Astrocyte of the cerebellum (primary cell): ENCODE measurements at places on chromosomes 4 and X.

- no peak for DNase-seq
Measured at GRCh38 chr4:3192827-3193226, 56.1 kb upstream of the MSANTD1 start.

- no peak for DNase-seq
Measured at GRCh38 chr4:177229331-177229730, 80.3 kb upstream of the NEIL3 start.

DNA sequence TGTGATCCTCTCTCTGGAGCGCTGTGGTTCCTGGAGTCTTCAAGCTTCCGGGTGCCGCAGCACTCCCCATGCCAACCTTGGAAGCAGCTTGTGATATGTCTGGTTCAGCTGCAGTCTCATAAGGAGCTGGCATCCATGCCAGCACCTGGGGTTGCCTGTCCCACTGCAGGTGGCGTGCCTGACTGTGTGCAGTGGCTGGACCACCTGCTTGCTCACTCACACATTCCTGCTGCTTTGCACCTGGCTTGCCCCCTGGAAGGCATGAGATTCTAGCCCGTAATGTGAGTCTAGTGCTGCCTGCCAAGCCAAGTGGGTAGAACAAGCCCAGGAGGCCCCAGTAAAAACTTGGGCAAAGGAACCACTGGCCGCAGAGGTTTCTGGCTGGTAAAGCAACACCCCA lies 687.2 kb upstream of the AADAT start:
- no peak for DNase-seq

- DNase-seq: no peak
Measured at GRCh38 chr4:2673157-2673556, 83.0 kb downstream of the TNIP2 start.

DNA sequence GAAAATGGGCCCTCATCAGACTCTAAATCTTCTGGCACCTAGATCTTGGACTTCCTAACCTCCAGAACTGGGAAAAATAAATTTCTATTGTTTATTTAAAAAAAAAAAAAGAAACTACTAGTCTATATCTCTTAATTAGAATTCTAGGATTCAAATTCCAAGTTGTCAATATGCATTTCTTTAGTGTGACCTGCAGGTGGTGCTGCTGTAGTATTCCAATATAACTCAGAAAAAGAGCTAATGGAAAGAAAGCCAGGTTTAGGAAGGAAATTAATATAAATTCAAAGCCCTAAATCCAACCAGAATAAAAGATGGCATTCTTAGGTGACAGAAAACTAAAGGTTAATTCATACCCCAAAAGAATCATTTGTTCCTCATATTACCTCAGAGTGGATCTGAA lies 80.0 kb upstream of the NALF2 start:
- no peak for DNase-seq

DNA sequence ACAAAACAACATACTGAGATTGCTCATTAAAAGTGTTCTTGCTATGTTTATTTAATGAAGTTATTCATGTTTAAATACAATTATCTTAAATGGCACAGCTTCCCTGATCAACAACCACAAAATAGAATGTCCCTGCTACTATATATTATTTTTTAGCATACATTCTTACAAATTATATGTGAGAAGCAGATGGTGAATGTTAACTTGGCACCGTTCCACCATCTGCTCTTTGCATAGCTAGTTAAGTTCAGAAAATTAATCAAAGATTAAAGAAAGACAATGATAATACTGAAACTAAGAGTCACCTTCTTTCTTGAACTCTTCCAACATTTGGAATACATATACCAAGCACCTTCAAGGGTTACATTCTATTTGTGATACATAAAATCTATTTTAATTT lies 94.2 kb downstream of the PPP3CA start:
- DNase-seq: no peak

- no peak for DNase-seq
Measured at GRCh38 chr4:40789031-40789430, 39.3 kb downstream of the NSUN7 start.

GRCh38 chrX:11965436-11965835 lies 172.8 kb upstream of the FRMPD4 start:
- DNase-seq: no peak

GRCh38 chrX:51766546-51766945 lies 23.3 kb downstream of the GSPT2 start:
- DNase-seq: no peak

DNA sequence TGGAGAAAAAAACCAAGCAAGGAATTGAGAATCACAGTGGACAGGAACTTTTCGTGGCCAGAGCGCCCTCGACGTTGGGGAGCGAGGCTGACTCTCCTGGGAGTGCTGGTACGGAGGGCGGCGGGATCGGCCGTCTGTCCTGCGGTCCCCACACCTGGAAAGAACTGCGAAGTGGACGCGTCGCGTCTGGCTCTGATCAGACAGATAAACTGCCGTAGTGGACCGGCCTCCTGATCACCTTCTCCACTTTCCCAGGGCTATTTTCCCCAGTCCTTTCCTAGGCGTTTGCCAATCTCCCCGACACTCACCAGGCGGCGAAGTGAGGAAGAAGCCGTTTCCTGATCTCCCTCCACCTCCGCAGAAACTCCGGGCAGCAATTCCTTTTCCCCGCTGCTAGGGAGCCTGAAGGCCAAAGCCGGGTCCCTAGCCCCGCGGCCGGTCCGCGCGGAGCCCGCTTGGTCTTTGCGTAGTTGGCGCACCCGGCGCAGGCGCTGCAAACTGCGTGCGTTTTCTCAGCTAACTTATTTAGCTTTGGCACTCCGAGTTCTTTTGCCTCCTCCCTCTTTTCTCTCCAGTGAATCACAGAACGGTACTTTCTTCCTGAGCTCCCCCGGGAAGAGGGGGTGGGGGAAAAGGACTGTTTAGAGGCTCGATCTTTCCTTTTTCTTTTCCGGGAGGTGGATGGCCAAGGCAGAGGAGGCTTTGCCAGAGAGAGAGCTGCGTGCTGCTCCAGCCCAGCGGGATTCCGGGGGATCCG lies at the start of gene ARSJ:
TSS of gene ARSJ (minus strand) at position 500 of the 757 bp plus-strand sequence. CDS start 813 bp downstream, outside the sequence.
- DNase-seq: peak; percentile 74

GRCh38 chr4:41189076-41189475 lies 25.3 kb downstream of the APBB2 start:
- no peak for DNase-seq

- DNase-seq: no peak
Measured at GRCh38 chr4:41155194-41155830, 59.0 kb downstream of the APBB2 start.

DNA sequence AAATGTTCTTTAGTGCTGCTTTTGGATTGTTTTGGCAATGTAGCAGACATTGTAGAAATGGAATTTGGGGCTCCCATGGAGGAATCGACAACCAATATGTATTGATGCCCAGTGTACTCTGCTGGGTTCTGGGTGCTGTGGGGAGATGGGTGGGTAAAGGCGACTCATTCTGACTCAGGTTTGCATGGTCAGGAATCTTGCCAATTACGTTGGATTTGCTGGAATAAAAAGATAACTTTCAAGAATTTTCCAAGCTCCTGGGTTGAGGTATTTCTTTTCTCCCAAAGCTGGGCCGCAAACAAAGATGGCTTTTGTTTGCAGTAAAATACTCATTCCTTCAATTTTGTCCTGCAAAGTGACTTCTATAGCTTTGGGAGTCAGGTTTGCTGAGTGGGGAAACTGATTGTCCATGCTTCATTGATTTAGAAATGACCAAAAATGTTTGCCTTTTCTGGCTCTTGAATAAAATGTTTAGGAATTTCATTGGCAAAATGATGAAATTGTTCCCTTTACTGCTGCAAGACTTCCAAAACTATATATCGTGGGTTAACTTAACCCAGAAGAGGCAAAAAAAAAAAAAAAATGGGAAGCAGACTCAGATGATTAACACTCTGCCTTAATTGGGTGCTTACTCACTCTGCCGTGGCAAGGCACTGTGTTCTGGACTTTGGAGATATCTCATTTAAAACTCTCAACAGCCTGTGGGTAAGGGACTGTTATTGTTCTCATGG lies 57.0 kb downstream of the RTL9 start:
- DNase-seq: no peak

GRCh38 chr4:84952776-84953175 lies 13.7 kb downstream of the WDFY3 start:
- DNase-seq: no peak

DNA sequence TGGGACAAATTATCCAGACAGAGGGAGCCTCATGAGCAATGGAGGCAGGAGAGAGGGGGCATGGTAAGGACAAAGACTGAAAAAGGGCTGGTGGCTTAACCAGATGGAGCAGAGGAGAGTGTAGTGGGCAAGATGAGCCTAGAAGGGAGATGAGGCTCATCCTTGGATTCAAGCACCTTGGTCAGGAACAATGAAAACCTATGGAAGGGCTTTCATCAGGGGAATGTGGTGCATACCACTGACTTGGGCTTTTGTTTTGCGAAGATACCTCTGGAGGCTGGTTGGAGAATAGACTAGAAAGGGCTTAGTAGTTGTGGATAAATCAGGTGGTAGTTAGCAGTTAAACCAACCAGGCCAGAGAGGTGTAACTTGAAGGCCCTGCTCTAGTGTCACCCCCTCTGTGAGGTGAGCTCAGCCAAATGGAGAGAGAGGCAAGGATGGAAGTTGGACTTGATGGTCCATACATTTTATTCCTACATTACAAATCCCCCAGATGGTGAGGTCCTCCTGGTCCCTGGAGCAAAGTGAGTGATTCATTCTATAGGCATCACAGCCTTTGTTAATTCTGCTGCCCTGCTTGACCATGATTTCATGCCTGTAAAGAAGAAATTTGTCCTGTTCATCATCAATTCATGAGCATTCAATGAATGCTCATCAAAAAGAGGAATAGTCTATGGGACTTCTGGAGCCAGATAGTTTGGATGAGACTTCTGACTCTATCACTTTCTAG lies 264.8 kb upstream of the IGFBP7 start:
- peak; percentile 26 for DNase-seq

GRCh38 chrX:103831342-103831802 lies 685 bp downstream of the RAB9B start:
- DNase-seq: no peak

DNA sequence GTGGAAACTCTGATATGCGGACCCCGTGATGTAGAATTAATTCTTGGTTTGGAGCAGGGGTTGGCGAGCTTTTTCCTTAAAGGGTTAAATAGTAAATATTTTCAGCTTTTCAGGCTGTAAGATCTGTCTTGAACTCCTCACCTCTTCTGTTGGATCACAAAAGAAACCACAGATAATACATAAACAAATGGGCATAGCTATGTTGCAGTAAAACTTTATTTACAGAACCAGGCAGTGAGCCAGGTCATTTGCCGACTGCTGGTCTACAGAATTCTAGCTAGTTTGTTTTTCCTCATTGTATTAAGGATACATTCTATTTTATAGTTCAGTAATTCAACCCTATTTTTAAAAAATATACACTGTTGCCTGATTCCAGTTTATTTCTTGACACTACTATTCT lies 116.6 kb downstream of the PAPSS1 start:
- DNase-seq: peak; percentile 53

DNA sequence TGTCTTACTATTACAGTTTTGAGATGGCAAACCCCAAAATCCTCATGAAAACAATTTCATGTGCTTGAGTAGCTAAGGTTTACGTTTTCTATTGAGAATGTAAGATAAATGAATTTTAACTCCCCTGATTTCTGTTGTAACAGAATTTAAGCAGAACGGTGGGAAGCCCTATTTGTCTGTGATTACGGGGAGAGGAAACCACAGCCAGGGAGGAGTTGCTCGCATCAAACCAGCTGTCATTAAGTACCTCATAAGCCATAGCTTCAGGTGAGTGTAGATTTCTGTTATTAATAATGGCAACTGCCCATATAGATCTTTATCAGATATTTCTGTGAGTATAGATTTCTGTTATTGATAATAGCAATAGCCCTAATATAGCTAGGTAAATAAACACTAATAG lies 44.2 kb upstream of the RHOH start:
- no peak for DNase-seq

DNA sequence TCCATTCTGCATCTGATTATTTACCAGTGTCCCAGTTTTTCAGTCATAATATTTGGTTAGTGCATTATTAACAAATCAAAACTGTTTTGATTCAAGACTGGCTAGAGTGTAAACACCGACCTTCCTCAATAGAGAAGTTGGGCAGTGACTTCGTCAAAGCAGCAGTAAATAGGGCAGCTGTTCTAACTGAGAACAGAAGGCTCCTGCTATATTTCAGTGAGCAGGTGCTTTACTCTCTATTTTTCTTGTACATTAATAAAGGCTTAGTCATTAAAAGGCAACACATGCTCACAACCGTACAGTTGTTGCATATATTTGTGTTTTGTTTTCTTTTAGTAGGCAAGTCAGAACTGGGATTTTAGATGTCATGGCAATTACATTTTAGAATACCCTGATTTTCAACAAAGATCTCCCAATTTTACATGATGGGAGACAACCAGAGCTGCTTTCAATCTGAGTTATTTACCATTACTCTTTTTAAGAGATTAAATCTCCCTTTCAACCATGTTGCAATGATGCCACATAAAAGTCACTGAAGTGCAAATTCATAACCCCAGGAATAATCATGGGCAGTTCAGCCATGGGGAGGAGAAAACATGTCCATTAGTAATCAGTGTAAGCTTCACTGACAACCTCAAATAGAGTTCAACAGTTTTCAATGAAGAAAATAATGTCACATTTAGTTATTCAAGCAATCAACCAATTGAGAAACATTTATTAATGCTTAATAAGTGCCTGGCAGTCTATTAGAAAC lies 233.3 kb downstream of the NDST4 start:
- no peak for DNase-seq

DNA sequence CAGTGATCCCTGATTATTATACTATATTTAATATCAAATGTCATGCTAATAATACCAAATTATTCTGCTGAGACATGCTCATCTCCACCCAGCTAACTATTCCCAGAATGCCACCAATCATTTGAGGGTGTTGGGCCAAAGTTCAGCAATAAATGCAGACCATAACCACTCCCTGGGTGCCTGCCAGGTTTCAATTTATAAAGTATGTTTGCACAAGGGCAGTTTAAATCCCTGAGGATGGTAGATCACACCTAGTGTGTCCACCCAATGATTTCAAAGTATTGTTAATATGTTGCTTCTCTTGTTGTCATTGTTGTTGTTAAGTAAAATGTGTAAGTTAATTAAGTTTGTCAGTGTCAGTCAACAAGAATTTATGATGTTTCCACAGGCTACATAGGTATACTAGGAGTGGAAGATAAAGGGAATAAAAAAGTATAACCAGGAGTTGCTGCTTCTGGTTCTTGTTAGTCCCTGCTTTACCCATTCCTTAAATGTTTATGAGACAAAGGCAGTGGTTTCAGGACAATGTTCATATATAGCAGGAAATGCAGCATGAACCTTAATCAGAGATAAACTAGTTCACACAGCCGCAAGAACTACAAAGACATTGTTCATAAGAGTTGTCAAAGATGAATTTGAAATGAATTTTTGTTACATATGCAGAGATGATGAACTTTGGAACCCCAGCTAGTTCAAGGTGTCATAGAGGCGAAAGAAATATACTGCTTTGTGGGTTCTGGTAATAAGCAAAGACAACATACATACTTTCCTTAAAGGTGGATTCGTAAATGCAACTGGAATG lies 25.5 kb downstream of the HPGD start:
- no peak for DNase-seq

- peak; percentile 29 for DNase-seq
Measured at GRCh38 chr4:98261405-98262291, 464 bp downstream of the RAP1GDS1 start.
